Stimulated activated CD4-positive, alpha-beta T cell treated with anti-CD3 and anti-CD28 coated beads, Interleukin-12 subunit alpha, Interleukin-12 subunit beta, amount 100 ng/mL, for 48 hours (primary cell): ENCODE measurements at places on chromosomes 1 and 21.

DNA sequence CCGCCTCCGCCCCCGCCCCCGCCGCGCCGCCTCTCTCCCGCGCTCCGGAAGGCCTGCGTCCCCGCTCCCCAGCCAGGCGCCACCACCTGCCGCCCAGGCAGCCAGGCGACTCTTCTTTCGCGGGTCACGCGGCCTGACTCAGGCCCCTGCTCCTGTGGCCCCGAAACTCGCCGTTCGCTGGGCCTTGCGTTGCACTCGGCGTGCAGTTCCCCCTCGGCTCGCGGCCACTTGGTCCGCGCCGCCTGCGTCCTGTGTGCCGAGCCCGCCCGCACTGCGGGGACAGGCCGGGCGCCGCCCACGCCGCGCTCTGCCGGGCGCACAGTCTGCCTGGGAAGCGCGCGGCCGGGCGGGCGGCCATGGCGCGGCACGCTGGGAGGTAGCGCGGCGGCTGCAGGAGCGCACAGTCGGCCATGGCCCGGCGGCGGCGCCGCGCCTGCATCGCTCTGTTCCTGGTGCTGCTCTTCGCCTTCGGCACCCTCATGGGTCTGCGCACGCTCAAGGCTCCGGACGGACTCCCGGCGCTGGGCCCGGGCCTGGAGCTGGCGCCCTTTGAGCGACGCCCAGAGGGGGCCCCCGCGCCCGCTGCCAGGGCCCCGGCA lies at the start of gene MANEAL:
TSS of gene MANEAL (plus strand) at position 75 of the 599 bp plus-strand sequence. CDS start at position 411, 336 bp downstream.
- peak; percentile 26 for DNase-seq

DNA sequence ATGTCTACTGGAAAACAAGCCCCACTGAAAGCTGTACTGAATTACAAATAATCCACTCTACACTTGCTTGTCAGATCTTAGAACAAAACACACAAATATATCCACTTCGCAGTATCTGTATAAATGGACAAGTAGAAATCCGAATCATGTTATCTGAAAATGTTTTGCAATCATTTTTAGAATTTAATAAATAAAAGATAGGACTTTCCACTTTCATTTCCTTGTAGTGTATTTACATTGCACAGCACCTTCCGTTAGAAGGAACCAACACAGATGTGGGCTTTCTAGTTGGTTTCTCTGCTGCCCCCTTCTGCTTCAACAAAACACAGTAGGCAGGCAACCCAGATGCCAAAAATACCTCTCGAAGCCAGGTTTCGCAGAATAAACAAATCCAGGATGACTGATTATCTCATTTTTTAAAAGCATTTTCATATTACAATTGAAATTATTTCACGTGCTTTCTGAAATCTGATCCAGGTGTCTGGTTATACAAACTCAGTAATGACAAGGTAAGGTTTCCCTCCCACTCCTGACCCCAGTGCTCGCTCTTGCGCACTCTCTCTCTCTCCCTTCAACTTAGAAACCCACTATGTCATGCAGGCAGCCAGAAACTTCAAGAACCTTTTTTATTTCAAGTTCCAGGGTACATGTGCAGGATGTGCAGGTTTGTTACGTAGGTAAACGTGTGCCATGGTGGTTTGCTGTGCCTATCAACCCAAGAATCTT lies 389.9 kb downstream of the SMYD3 start:
- DNase-seq: no peak

- no peak for DNase-seq
Observed at GRCh38 chr1:112850034-112850757, 105.8 kb downstream of the SLC16A1 start.

DNA sequence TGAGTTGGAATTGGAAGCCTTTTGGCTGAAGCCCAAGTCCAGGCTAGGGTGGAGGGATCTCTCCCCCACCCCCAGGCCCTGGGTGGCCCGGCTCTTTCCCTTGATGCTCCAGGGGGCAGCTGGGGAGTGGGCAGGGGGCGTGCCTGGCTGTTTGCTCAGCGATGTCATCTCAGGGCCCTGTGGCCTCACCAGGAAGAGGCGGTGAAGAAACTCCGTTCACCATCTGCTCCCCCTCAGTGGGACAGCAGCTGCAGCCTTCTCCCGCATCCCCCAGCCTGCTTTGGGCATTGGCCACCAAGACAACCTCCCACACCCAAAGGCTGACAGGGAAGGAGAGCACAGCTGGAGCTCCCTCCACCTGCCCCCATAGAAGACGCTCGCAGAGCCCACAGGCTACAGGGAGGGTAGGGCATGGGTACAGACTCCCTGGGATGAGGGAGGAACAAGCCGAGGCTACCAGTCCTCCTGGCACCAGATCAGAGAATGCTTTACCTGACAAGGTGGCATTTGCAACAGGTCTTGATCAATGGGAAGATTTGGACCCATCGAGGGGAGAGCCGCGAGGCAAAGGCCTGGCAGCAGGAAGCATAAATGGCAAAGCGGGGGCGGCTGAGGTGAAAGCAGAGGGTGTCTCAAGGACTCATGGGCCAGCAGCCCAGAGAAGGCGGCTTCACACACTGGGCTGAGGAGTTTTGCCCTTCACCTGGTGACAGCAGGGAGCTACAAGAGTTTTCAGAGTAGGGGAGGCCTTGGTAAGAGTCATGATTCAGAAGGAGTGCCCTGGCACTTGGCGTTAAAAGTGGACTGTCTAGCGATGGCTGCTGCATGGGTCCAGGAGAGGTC lies 6.5 kb upstream of the GUCA2A start:
- no peak for DNase-seq

DNA sequence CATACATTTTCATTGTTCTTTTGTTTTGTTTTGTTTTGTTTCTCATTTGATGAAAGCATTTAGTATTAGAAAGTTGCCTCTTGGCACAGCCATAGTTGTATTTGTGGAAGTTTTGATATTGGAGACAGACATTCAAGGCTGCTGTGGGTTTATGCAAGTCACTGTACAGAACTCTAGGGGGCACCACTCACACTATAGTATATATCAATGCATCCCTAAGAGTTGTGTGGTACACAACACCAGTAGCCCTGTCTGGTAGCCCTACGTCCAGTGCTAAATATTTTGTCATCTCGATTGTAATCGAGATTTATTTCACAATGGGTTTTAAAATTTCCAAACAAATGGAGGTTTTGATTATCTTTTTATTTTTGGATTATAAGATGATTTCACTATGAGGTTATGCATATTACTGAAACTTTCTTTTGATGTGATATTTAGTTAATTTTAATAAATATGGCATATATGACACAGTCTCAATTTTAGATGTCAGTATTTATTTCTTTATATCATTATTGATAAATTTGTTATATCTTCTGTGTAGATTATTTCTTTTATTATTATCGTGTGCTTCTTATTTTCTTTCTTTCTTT lies 112.2 kb downstream of the NR5A2 start:
- no peak for DNase-seq

GRCh38 chr21:25188677-25189079 lies 418.6 kb downstream of the MRPL39 start:
- no peak for DNase-seq

DNA sequence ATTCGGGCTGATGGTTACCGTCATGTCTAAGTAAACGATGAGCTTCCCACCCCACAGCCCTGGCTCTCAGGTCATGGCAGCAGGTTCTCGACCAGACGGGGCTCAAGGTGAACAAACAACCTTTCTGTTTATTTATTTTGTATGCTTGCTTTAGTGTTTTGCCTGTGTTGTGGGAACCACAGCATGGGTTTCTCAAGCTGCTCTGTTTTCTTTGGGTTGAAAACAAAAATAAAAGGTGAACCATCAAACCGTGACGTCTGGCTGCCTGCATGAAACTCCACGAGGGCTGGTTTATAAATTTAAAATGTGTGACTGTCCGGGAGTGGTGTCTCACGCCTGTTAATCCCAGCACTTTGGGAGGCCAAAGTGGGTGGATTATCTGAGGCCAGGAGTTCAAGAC lies 28.0 kb downstream of the TMEM51 start:
- DNase-seq: no peak

DNA sequence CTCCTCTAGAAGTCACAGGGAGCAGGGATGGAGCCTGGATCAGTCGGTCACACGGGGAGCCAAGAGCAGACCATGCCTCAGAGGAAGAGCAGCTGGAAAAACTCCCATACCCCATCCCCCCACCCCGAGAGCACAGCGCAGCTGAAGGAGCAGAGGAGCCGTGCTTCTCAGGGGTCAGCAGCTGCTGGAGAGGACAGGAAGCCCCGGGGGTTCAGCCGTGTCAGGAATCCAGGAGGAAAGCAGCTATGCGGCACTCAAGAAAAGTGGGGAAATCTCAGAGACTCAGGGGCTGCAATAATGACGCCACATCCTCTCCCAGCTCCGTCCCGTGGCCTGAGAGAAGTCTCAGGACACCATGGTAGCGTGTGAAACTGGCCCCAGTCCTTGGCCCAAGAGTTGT lies 102.3 kb downstream of the NPHP4 start:
- no peak for DNase-seq
